ENCODE measurements at places on chromosomes 12 and 14.

- no peak for DNase-seq
Measured at GRCh38 chr14:77040741-77041653, 12.5 kb upstream of the IRF2BPL start.

DNA sequence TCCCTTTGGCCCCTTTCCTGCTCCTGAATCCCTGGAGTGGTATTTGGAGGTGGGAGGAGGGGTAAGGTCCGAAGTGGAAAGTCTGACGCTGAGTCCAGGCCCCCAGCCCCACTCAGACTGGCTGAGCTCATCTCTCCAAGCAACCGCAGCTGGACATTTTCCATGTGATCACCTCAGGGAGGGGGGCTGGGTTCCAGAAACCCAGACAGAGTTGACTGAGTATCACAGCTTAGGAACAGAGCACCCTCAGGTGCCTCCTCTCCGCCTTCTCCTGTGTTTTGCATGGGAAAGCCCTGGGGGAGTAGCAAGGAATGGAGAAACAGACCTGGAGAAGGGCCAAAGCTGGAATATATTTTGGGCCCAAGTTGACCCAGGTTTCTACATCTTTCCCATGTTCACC, 8.0 kb upstream of the ITGA5 start:
- no peak for DNase-seq

DNA sequence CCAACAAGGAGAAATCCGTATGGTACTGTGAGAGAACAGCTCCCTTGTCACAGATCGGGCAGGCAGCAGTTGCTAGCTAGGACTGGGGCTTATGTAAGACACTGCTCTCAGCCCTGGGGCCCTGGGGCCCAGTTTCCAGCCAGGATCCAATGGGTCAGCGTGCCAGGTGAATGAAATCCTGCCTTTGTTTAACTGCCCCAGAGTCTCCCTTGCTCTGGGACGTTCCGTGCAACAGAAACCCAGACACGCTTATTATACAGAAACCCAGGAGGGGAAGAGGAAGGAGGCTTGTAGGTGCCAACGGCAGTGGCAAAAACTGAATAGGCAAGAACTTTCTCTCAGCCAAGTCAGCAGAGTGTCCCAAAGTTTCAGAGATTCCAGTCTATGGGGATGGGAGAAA, 110.6 kb downstream of the DIO2 start:
- DNase-seq = no peak

- DNase-seq = no peak
Measured at GRCh38 chr12:31119192-31119802, 45.6 kb downstream of the DDX11 start.

DNA sequence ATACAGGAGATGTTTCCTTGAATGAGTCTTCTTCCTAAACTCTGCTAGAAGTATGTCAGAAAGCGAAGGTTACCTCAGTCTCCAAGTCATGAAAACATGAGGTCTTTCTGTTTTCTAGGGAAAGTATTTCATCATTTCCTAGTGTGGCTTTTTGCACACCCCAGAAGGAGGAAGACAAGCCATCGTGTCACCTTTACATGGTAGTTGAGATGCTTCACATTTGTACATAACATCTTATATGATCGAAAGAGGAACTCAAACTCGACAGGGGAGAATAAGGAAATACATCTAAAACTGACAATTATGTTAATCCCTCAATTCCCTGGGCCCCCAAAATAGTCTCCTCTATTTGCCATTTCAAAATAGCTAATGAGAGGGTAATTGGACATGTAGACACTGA, 214.1 kb upstream of the PLEKHG7 start:
- no peak for DNase-seq

- no peak for DNase-seq
Measured at GRCh38 chr12:46101485-46101869, 111.1 kb upstream of the SCAF11 start.

GRCh38 chr14:68621400-68622365, 171.2 kb downstream of the ZFP36L1 start:
- no peak for DNase-seq

- no peak for DNase-seq
Measured at GRCh38 chr14:95943699-95944098, 67.1 kb downstream of the TUNAR start.

- DNase-seq = peak; percentile 51
Measured at GRCh38 chr14:75518625-75519024, 3.6 kb upstream of the BATF start.

All from activated T-cell treated with anti-CD3 and anti-CD28 coated beads, Interleukin-2, amount 50 U/mL, for 48 hours (primary cell).